ENCODE measurements at places on chromosomes 5 and 9.

- H3K4me1 ChIP-seq = peaks cover 21% of the 10 kb centered on the region
- H3K4me3 ChIP-seq = no peak overlapping the region
- no peak overlapping the region for H3K27ac ChIP-seq
- no peak for DNase-seq
- H3K36me3 ChIP-seq = no peaks in the 10 kb centered on the region
Observed at GRCh38 chr9:94821098-94821887, 94.8 kb downstream of the AOPEP start.

DNA sequence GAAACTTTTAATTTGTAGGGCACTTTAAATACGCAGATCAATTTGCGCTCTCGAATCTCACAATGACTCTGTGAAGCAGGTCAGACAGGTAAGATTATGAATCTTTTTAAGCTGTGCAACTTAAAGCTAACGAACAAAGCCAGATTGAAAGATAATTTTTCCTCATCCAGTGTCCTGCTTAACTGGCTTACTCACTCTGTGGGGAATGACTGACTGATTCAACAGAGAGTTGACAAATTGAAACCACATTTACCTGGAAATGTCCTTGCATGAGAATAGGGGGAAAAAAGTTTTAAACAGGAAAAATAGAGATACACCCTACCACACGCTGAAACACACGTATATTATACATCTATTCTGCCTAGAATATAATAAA, 187.9 kb downstream of the MAN2A1 start:
- no peak overlapping the region for H3K4me3 ChIP-seq
- H3K36me3 ChIP-seq = no peaks in the 10 kb centered on the region
- no peak for DNase-seq

DNA sequence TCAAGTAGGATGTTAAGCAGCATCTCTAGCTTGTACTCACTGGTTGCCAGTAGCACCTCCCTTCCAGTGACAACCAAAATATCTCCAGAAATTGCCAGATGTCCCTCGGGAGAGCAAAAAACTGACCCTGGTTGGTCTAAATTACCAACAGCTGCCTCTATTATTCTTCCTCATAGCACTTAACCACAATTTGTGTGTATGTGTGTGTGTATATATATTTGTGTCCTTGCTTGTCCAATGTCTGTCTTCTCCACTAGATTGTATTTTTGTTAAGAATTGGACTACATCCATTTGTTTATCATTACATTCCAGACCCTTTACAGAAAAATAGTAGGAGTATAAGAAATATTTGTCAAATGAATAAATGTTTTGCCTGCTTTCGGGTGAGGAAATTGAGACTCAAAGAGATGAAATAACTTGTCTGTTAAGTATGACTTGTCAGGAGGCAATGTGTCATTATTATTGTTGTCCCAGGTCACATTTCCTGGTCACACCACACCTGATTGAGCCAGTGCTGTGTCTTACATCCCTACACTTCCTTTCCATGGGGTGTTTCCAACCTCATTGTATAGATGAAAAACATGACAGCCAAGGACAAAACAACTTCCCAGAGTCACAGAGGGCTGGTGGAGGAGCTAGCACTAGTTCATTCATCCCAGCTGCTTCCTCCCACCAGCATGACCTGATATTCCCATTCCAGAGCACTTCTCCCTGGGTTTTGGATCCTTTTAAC, 11.4 kb upstream of the GRPEL2 start:
- no peak for DNase-seq
- H3K27me3 ChIP-seq = no peaks in the 10 kb centered on the region
- no peak overlapping the region for H3K27ac ChIP-seq
- no peak overlapping the region for H3K4me3 ChIP-seq

GRCh38 chr5:171858303-171858702, 72.7 kb downstream of the SMIM23 start:
- H3K27me3 ChIP-seq = no peaks in the 10 kb centered on the region
- H3K4me1 ChIP-seq = peaks cover 6% of the 10 kb centered on the region
- no peak overlapping the region for H3K4me3 ChIP-seq
- H3K27ac ChIP-seq = no peak overlapping the region
- DNase-seq = no peak

- no peak overlapping the region for H3K4me3 ChIP-seq
- H3K27me3 ChIP-seq = no peaks in the 10 kb centered on the region
- no peak overlapping the region for H3K27ac ChIP-seq
- DNase-seq = no peak
- no peaks in the 10 kb centered on the region for H3K4me1 ChIP-seq
Observed at GRCh38 chr9:11933926-11934325, 759.3 kb upstream of the TYRP1 start.

DNA sequence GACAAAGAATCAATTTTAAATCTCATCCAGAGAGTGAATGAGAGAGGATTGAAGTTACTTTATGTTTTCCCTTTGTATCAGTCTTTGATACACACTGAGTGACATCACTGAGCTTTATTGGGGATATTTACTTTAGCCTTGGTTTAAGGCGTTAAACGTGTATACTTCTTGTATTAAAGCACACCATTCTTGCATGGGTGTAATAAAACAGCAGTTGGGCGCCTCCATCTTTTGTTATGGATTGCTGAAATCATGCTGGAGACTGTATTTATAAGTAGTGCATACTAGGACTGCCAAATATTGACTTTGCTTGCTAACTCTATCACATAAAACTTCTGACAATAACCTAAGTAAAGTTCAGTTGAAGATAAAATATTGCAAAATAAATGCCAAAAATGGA, 1755.8 kb upstream of the WWC1 start:
- H3K27me3 ChIP-seq = no peaks in the 10 kb centered on the region
- no peaks in the 10 kb centered on the region for H3K4me1 ChIP-seq
- no peak overlapping the region for H3K27ac ChIP-seq
- H3K36me3 ChIP-seq = no peaks in the 10 kb centered on the region

DNA sequence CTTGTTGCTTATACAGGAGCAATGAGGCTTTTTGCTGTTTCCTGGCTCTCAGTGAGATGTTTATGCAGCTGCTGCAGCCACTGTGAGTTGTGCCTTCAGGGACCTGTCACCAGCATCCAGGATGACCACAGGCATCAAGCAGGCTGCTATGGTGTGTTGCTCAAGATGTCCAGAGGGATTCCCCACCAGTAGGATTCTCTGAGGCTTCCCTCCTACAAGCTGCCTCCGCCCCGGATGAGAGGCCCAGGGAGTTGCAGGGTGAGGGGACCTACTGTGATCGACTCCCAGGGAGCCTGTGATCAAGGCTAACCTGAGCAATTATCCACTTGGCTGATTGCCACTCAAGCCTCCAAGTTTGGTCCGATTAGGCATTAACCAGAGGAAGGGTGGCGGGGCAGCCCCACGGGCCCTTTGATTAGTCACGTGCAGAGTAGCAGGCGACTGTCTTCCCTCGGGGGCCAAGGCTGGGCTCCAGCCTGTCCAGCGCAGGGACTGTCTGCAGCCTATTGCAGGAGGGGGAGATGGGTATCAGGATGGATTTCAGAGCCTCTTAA, 1.8 kb upstream of the FAT2 start:
- H3K36me3 ChIP-seq = no peaks in the 10 kb centered on the region
- H3K27ac ChIP-seq = no peak overlapping the region
- H3K4me3 ChIP-seq = no peak overlapping the region
- no peaks in the 10 kb centered on the region for H3K27me3 ChIP-seq

DNA sequence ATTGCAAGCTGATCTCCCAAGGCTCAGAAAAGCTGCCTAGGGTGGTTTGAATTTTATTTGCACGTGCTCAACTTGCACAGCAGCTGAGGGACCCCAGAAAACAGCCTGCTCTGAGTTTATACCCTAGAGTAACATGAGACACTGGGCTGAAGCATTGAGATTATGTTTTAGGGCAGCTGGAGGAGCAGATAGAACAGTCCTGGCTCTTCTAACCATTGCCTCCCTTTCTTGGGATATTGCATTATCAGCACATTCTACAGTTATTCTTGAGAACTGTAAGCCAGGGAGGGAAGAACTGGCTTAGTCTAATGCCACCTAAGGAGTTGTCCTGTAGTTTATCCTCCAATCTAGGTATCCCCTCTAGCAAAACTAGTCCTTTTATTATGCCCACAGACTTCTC, 10.3 kb downstream of the SMC2 start:
- H3K27me3 ChIP-seq = no peaks in the 10 kb centered on the region
- H3K4me1 ChIP-seq = no peaks in the 10 kb centered on the region
- DNase-seq = no peak
- H3K27ac ChIP-seq = no peak overlapping the region

- H3K4me1 ChIP-seq = no peaks in the 10 kb centered on the region
- H3K36me3 ChIP-seq = no peaks in the 10 kb centered on the region
- H3K4me3 ChIP-seq = no peak overlapping the region
- no peak for DNase-seq
Observed at GRCh38 chr9:16985559-16986348, 115.3 kb upstream of the BNC2 start.

DNA sequence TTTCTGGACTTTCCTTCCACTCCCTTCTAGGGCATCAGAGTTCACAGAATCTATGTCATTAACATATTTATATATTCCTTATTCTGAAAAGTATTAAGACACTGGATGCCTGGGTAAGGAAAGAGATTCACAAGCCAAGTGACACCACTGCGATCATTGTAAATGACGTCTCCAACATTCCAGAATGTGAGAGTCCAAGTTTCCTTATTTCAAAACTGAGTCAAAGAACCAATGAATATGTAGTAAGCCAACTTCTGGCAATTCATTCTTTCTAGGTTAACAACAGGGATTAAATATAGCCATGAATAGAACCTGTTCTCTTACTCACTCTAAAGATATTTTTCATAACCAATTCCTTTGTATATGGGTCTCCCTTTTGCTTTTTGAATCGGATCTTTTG, 18.1 kb downstream of the RAI14 start:
- H3K4me3 ChIP-seq = no peak overlapping the region
- peak; percentile 72 for DNase-seq
- H3K27ac ChIP-seq = no peak overlapping the region
- peaks cover 16% of the 10 kb centered on the region for H3K4me1 ChIP-seq
- no peaks in the 10 kb centered on the region for H3K27me3 ChIP-seq

- H3K27ac ChIP-seq = no peak overlapping the region
- no peaks in the 10 kb centered on the region for H3K4me1 ChIP-seq
- H3K4me3 ChIP-seq = no peak overlapping the region
- no peaks in the 10 kb centered on the region for H3K27me3 ChIP-seq
- H3K36me3 ChIP-seq = no peaks in the 10 kb centered on the region
Observed at GRCh38 chr5:143108498-143109128, 294.9 kb downstream of the NR3C1 start.

DNA sequence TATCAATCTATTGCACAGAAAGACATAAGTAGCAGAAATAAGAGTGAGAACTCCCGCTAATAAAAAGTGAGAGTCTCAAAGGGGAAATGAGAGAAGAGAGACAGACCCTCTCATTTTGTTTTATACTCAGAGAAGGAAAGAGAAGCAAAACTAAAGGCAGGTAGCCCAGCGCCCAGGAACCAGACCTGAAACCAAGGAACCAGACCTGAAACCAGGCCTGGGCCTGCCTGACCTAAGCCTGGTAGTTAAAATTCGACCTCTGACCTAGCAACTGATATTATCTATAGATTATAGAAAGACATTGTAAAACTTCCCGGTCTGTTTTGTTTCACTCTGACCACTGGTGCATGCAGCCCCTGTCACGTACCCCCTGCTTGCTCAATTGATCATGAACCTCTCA, 134.5 kb upstream of the SEMA6A start:
- H3K27me3 ChIP-seq = no peaks in the 10 kb centered on the region
- DNase-seq = no peak
- no peaks in the 10 kb centered on the region for H3K36me3 ChIP-seq
- H3K27ac ChIP-seq = peak overlapping the region; percentile 87
- H3K4me1 ChIP-seq = peaks cover 4% of the 10 kb centered on the region

DNA sequence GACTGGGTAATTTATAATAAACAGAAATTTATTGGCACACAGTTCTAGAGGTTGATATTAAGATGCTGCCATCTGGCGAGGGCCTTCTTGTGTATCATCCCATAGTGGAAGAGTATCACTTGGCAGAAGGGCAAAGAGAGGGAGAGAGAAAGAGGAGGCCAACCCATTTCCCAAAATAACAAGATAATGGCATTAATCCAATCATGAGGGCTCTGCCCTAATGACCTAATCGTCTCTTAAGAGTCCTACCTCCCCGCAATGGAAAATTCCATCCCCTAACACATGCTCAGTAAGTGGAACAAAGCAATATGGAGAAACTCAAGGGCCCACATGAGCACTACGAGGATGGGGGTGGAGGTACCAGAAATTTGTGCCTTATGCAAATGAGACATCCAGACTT, 17.6 kb upstream of the VDAC1 start:
- no peak overlapping the region for H3K4me3 ChIP-seq
- H3K36me3 ChIP-seq = no peaks in the 10 kb centered on the region
- H3K4me1 ChIP-seq = peaks cover 10% of the 10 kb centered on the region
- H3K27me3 ChIP-seq = no peaks in the 10 kb centered on the region
- H3K27ac ChIP-seq = no peak overlapping the region

- H3K4me3 ChIP-seq = peak overlapping the region; percentile 91
- H3K27me3 ChIP-seq = no peaks in the 10 kb centered on the region
- H3K36me3 ChIP-seq = no peaks in the 10 kb centered on the region
- DNase-seq = peak; percentile 63
- peaks cover 7% of the 10 kb centered on the region for H3K4me1 ChIP-seq
Observed at GRCh38 chr5:128537221-128537999, 635 bp downstream of the FBN2 start.

DNA sequence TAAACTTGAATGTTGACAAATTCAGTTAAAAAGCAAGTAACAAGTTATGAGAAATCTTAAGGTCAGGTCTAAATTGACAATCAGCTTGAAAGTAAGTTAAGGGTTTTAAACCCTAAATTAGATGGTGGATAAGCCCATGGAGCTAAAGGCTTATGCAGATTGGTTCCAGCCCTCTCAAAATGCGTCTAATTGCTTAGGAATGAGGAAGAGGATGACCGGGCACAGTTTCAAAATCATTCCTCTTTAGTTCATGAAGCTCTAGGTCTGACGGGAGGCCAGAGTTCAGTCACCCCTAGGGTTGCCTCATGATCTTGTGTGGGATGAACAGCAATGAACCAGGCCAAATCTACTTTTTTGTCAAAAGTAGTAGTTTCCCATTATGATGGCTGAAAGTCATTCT, 75.4 kb downstream of the SLC38A9 start:
- DNase-seq = peak; percentile 23
- H3K27ac ChIP-seq = peak overlapping the region; percentile 86
- H3K4me3 ChIP-seq = no peak overlapping the region
- H3K27me3 ChIP-seq = no peaks in the 10 kb centered on the region
- no peaks in the 10 kb centered on the region for H3K36me3 ChIP-seq

DNA sequence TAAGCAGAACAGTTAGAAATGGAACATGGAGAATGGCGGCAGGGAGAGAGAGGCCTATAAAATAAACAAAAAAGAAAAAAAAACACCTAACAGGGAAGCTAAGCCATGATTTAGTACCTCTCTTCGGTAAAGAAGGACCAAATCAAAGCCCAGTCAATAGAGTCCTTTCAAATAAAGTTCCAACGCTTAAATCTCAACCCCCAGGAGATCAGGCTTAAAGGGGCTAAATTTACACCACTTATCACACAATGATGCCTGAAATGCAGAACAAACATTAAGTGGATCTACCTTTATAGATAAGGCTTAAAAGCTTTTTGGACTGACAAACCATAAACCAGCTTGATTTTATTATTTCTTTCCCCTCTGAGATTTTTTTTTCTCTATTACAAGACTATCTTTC, 66.3 kb downstream of the PRELID2 start:
- no peaks in the 10 kb centered on the region for H3K36me3 ChIP-seq
- H3K4me3 ChIP-seq = no peak overlapping the region
- H3K27me3 ChIP-seq = no peaks in the 10 kb centered on the region
- no peaks in the 10 kb centered on the region for H3K4me1 ChIP-seq
- DNase-seq = no peak

- peaks cover 4% of the 10 kb centered on the region for H3K36me3 ChIP-seq
- DNase-seq = no peak
- no peak overlapping the region for H3K27ac ChIP-seq
- no peaks in the 10 kb centered on the region for H3K27me3 ChIP-seq
- H3K4me1 ChIP-seq = peaks cover 7% of the 10 kb centered on the region
Observed at GRCh38 chr9:79610791-79611614, 39.2 kb downstream of the TLE4 start.

Data from trophoblast cell (in vitro differentiated cells and primary cell).